ENCODE measurements at places on chromosomes 2 and 18. TPM values are rescaled to one million over a fixed set of nuclear protein-coding genes. Genes with fewer than 3 reads are reported as not detected.

GRCh38 chr2:239443666-239444567, 43.1 kb upstream of the HDAC4 start:
- DNase-seq, result no peak
- H3K36me3 ChIP-seq, result no peaks in the 10 kb centered on the region
- H3K27me3 ChIP-seq, result peaks cover 55% of the 10 kb centered on the region
- peaks cover 17% of the 10 kb centered on the region for H3K4me1 ChIP-seq
- no peak overlapping the region for H3K27ac ChIP-seq

DNA sequence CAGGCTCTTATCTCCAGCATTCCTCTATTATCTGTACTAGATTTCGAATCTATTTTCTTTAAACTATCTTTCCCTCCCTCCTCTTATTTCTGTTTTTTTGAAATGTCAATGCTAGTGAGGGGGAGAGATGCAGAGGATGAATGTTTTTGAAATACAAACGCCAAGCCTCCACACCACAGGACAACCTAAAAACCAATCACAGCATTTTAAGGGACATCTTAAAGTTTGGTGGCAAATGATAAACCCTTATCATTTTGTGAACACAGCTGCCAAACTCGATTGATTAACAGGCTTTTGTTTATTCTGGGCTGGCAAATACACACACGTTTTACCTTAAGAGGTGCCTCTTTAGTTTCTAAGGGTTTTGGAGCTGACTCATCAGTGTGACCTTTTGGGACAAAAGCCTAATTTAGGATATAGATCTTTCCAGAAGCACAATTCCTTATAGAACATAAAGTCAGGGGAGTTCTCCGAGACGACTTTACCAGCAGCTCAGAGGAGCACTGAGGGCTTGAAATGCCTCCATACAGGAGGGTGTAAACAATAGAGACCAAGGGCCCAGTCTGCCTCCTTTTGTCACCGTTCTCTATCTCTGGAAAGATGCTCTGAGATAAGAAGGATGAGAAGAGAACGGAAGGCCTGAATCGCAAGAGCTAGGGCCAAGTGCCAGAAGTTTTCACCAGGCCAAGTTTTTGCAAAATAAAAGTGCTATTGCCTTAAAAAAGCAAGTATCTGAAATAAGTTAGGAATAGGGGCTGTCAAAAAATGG, 4.2 kb upstream of the MEIS1 start:
- no peak overlapping the region for H3K4me3 ChIP-seq
- H3K27ac ChIP-seq, result no peak overlapping the region
- H3K4me1 ChIP-seq, result peaks cover 18% of the 10 kb centered on the region
- no peaks in the 10 kb centered on the region for H3K27me3 ChIP-seq
- no peak for DNase-seq

DNA sequence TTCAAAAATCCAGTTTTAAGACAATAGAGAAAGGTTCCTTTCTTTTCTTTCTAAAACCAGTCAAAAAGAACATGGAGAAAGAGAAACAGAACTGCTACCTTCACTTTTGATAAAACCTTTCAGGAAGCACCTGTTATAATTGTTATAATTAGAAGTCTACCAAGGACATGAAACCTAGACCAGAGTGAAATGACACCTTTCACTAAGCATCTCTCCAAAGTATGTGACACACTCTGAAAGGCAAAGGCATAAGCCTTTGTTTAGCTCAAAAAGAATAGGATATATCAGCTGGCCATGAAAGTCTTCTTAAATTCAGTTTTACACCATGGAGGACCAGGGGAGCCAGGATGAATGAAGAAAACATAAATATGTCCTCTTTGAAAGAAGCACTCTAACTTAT, 18.8 kb upstream of the RBM45 start:
- no peak overlapping the region for H3K4me3 ChIP-seq
- no peaks in the 10 kb centered on the region for H3K4me1 ChIP-seq
- DNase-seq, result no peak

DNA sequence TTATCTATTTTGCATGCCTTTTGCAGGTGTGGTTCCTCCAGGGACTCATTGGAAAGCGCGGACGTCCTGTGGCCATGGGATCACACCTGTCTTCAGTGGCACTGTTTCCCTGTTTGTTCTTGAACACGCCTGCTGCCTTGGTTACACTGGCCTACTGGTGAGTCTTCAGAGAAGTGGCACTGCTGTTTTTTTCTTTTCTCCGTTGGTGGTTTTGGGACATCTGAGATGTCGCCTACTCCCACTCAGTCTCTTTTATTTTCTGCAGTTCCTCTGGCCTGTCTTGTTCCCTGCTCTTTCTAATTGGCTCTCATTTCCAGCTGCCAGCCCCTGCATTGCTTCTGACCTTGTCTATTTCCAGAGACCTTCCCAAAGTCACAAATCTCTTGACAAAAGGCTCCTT, 35.7 kb upstream of the POU3F3 start:
- H3K4me1 ChIP-seq, result no peaks in the 10 kb centered on the region
- DNase-seq, result no peak
- H3K4me3 ChIP-seq, result no peak overlapping the region
- H3K27me3 ChIP-seq, result no peaks in the 10 kb centered on the region
- no peak overlapping the region for H3K27ac ChIP-seq

DNA sequence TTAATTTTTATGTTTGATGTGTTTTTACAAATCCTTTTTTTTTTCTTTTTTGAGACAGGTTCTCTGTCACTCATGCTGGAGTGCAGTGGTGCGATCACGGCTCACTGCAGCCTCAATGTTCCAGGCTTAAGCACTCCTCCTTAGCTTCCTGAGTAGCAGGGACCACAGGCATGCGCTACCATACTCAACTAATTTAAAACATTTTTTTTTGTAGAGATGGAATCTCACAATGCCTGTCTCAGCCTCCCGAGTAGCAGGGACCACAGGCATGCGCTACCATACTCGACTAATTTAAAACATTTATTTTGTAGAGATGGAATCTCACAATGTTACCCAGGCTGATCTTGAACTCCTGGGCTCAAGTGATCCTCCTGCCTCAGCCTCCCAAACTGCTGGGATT, 3.2 kb downstream of the NOTO start:
- H3K27me3 ChIP-seq, result peaks cover 77% of the 10 kb centered on the region
- H3K36me3 ChIP-seq, result no peaks in the 10 kb centered on the region
- H3K27ac ChIP-seq, result no peak overlapping the region
- DNase-seq, result no peak
- no peaks in the 10 kb centered on the region for H3K4me1 ChIP-seq
- H3K4me3 ChIP-seq, result no peak overlapping the region

GRCh38 chr2:119760956-119761275, 1.2 kb downstream of the PTPN4 start:
- peaks cover 31% of the 10 kb centered on the region for H3K36me3 ChIP-seq
- peak overlapping the region; percentile 91 for H3K27ac ChIP-seq
- H3K4me3 ChIP-seq, result peak overlapping the region; percentile 90
- no peak for DNase-seq
- H3K4me1 ChIP-seq, result peaks cover 9% of the 10 kb centered on the region

The CXCR4 gene
- 12.4 TPM for total RNA-seq

DNA sequence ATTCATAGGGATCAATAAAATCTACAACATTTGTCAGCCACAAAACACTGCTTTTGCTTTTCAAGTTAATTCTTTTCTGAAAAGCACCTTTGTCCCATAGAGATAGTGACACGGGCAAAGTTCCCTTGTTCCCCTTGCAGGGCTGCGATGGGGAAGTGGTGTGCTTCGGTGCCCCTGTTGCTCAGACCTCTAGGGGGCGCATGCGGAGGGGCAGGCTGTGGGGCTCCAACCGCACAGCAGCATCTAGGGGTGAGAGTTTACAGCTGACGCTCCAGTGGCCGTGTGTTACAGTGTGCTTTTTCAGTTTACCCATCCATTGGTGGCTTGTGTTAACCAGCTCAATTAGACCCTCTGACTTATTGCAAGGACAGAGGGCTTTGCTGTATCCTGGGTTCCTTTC, 1432.2 kb upstream of the ACVR2A start:
- no peak for DNase-seq
- no peak overlapping the region for H3K27ac ChIP-seq
- no peaks in the 10 kb centered on the region for H3K27me3 ChIP-seq

DNA sequence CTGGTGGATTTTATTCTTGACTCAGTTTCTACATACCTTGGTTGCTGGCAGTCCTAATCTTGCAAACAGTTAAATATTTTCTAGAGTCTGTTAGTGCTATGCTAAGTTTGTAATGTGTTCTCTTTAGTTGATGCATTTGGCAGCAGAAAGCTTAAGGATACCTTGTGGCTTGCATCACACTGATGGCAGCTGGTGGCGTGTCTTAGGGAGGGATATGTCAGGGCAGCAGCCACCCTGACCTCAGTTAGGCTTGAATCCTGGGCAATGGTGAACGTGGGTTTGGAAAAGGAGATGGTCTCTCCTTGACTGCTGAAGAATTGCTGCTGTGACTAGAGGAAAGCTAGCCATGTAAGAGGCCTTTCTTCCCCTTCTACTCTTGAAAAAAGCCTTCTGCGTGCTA, 4.2 kb downstream of the IAH1 start:
- H3K4me3 ChIP-seq, result no peak overlapping the region
- H3K27ac ChIP-seq, result no peak overlapping the region
- peaks cover 54% of the 10 kb centered on the region for H3K36me3 ChIP-seq
- DNase-seq, result no peak
- no peaks in the 10 kb centered on the region for H3K4me1 ChIP-seq
